ENCODE measurements at places on chromosomes 16 and 17. TPM values are rescaled to one million over a fixed set of nuclear protein-coding genes. Genes with fewer than 3 reads are reported as not detected.

DNA sequence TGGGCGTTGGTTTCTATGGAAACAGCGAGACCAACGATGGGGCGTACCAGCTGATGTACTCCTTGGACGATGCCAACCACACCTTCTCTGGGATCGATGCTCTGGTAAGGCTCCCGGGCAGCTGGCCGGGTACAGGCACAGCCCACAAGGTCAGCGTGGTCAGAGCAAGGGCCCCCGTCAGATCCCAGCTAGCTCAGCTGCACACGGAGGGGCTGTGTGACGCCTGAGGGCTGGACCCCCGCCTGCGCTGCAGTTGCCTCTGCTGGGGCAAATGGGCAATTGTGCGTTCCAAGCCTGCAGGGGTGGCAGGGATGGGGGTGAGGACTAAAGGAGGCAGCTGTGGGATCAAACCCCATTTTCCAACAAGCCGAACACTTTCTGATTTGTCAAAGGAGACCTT, 17.5 kb downstream of the TTYH2 start:
- DNase-seq, result no peak

The GPR142 gene
- not detected for total RNA-seq

GRCh38 chr17:63365366-63366240, 80.5 kb downstream of the CYB561 start:
- no peak for DNase-seq

The KSR1 gene
- 17.4 TPM for total RNA-seq

GRCh38 chr16:9976601-9977000, 205.6 kb downstream of the GRIN2A start:
- no peak for DNase-seq

GRCh38 chr16:73996624-73997339, 299.8 kb upstream of the PSMD7 start:
- DNase-seq, result no peak

DNA sequence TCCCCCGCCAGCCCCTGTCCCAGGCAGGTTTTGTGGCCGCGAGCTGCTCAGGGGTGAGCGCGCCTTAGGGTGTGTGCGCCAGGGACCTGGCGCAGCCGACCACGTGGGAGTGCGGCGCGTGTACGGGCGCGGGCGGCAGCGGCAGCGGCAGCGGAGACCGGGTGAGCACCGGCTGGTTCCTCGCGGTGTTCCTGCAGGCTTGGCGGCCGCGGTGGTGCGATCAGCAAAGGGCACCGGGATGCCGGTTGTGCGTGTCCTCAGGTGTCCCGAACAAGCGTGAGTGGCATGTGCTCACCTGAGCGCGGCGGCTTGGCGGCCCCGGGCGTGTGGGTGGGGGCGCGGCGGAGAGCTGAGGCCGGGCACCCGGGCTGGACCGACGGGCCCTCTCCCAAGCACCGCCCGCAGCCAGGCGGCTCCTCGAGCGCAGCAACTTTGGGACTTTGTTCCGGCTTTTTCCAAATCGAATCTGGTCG, 381 bp upstream of the HSD11B2 start:
- no peak for DNase-seq

The PRSS27 gene
- total RNA-seq, result 0.13 TPM

- no peak for DNase-seq
Observed at GRCh38 chr17:2701996-2702741, 9.4 kb downstream of the CLUH start.

- peak; percentile 11 for DNase-seq
Observed at GRCh38 chr17:4144422-4144747, 1.4 kb downstream of the CYB5D2 start.

DNA sequence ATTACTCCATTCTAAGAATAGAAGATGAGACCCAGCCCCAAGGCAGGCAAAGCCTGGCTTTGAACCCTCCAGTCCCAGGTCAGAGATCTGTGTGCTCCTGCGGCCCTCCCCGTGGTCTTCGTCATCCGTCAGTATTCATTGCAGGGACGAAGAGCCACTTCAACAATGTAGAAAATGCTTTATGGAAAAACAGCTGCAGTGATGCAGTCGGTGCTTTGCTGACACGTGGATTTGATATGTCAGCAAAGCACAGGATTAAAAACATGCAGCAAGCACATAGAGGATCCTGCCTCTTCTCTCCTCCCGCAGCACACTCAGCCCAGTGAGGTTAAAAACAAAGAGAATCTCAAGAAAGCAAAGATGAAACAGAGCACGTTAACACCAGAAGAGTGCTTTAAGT, 117.1 kb upstream of the AXIN2 start:
- no peak for DNase-seq

GRCh38 chr17:49564638-49565037, 11.0 kb upstream of the NXPH3 start:
- no peak for DNase-seq

- peak; percentile 19 for DNase-seq
Observed at GRCh38 chr16:87754535-87754934, 11.3 kb downstream of the KLHDC4 start.

The ZNF500 gene
- 4.4 TPM for total RNA-seq

DNA sequence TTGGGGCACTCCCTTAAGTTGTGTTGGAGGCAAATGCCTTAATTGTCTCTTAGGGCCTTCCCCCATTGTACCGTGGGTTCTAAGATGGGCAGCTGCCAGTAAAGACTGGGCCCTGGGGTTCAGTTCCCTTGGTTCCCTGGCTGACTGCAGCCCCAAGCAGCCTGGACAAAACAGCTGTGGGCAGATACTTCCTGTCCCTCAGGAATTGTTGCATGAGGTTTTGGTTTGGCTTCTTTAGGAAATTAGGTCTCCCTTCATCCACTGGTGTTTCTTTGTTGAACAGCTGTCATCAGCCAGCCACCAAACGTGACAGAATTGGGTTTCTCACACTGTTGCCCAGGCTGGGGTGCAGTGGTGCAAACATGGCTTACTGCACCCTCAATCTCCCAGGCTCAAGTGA, 42.0 kb upstream of the ETV4 start:
- no peak for DNase-seq

DNA sequence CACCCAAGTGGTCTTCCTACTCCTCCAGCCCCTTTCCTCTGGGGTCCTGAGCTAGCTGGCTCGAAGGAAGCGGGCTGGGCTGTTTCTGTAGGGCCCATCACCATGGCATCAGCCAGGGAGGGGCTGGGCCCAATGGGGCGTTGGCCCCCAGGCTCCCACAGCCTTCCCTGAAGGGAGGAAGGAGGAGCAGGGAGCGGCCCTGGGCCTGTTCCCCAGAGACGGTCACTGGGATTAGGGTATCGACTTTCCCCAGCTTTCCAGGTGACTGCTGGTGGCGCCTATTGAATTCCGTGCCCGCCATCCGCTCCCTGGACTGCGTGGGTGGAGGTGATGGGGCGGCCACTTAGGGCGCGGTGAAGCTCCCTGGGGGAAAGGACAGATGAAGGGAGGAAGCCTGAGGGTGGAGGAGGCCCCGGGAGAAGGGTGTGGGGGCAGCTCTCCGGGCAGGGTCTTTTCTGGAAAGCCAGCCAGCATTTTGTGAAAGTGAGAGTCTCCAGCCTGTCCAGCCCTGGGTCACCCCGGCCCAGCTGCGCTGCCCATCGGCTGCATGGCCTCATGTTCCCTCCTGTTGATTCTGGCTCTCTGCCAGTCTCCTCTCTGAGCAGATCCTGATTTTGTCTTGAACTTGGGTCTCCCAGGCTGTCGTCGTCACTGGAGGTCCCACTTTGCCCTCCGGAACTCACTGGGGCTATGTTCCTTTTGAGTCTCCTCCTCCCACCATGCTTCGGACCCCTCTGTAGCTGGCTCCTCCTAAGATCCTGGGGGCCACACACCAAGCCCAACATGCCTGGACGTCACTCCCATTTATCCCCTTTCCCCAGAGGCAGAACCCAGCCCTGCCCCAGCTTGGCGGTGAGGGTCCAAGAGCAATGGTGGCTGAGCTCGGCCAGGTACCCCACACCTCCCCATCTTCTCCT, 9.8 kb downstream of the NHERF1 start:
- DNase-seq, result peak; percentile 37

DNA sequence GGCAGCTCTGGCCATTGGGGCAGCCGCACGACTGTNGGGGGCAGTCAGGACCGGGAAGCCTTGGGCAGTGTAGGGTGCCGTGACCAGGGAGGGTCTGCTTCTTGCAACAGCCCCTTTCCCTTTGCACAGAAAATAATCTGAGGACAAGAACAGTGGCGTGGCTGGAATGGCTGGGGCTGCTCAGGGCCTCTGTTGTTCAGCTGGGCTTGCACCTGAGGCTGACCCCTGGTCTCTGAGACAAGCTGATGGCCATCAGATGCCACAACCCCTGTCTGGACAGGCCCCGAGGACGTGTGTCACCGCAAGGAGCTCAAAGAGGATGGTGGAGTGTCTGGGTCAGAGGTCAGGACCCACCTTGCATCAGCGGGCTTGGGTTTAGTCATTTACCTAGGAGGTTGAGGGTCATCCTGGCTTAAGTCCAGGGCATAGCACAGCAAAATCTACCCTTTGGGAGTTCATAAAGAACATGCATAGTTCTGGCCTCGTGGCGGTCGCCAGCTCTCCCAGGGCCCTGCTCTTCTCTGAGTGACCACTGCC, 46.9 kb downstream of the METRNL start:
- DNase-seq, result no peak

GRCh38 chr17:7745748-7746470, 28.4 kb downstream of the DNAH2 start:
- peak; percentile 96 for DNase-seq

- no peak for DNase-seq
Observed at GRCh38 chr17:55416000-55416399, 5.6 kb downstream of the MMD start.
